ENCODE measurements at places on chromosomes 1 and 21.

DNA sequence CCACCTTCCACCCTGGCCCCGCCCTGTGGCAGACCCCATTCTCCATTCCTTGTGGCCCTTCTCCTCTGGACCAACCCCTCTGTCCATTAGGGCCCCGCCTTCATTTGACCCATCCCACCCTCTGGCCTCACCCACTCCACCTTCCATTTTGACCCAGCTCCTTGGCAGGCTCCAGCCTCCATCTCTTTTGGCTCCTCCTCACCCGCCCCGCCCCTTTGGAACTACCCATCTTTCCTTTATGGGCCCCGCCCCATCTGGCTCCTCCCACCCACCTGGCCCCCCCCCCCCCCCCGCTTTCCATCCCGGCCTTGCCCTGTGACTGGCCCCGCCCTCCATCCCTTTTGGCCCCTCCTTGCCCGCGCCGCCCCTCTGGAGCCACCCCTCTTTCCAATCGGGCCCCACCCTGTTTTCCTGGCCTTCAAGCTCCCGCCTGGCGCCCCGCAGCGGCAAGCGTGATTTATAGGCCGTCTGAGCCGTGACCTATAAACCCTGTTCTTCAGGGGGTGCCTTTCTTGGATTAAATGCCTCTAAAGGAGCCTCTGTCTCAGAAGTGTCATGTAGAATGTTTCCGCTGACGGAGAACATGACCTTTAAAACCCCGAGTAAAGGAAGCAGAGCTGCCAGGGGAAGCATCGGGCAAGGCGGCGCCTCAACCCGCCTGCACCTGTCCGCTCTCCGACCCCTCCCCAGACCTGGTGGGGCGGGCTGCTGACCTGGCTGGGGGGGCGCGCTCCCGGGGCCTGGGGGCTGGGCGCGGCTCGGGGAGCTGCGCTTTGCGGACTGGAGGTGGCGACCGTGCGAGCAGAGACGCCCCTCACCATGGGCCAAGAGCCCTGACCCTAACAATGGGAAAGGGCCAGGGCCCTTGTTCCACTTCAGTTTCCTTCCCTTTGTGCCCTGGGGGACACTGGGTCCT is 178.0 kb downstream of the CAMTA1 start:
- no peak for DNase-seq

DNA sequence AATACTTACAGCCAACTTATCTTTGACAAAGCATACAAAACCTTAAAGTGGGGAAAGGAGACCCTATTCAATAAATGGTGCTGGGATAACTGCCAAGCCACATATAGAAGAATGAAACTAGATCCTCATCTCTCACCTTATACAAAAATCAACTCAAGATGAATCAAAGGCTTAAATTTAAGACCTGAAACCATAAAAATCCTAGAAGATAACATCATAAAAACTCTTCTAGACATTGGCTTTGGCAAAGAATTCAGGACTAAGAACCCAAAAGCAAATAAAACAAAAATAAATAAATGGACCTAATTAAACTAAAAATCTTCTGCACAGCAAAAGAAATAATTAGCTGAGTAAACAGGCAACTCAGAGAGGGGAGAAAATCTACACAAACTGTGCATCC is 335.6 kb upstream of the PBX1 start:
- no peak for DNase-seq

- no peak for DNase-seq
Observed at GRCh38 chr1:198162091-198162767, 5.4 kb downstream of the NEK7 start.

DNA sequence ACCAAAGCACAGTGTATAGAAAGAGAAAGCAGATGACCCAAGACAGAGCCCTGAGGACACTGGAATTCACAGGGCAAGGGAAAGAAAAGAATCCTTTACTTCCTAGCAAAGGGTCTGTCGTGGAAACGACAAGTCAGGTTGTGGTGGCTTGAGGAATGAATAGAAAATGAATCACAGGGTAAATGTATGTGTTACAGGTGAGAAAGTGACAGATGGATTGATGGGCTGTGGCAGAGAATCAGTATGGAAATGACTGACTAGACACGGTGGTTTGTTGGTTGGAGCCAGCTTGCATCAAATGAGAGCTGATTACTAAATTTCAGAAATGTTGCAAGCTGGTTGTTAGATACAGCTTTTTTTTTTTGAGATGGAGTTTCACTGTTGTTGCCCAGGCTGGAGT is 46.9 kb downstream of the PTP4A2 start:
- no peak for DNase-seq

DNA sequence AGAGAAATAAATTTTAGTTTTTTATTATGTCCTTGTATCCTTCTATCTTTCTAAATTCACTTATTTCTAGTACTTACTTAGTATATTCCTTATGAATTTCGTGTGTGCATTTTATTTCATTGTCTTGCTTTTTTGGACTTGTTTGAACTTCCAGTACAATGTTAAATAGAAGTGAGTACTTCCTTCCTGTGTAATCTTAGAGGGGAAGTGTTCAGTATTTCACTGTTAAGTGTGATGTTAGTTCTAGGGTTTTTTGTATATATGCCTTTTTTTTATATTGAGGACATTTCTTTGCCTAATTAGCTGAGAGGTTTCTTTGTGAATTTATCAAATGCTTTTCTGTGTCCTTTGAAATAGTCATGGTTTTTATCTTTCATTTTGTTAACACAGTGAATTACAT is 10.7 kb downstream of the LYPLAL1 start:
- no peak for DNase-seq
